ENCODE measurements at places on chromosomes 16 and 17. TPM values are rescaled to one million over a fixed set of nuclear protein-coding genes. Genes with fewer than 3 reads are reported as not detected.
A peak's percentile ranks its signal among the peaks of the same experiment; 100 is the strongest.

The SPNS2 gene
- total RNA-seq: 33.9 TPM

The SLC38A8 gene
- total RNA-seq: not detected

The TMC6 gene
- total RNA-seq: 50.2 TPM

- ATAC-seq: no peak
These were observed 1.7 kb upstream of the TAF15 start for GRCh38 chr17:35807371-35808144.

GRCh38 chr16:22098405-22099255 lies 6.3 kb downstream of the VWA3A start:
- peak; percentile 57 for ATAC-seq

All from esophagus mucosa (tissue), 1 donor.